ENCODE measurements at places on chromosomes 16 and 17.

DNA sequence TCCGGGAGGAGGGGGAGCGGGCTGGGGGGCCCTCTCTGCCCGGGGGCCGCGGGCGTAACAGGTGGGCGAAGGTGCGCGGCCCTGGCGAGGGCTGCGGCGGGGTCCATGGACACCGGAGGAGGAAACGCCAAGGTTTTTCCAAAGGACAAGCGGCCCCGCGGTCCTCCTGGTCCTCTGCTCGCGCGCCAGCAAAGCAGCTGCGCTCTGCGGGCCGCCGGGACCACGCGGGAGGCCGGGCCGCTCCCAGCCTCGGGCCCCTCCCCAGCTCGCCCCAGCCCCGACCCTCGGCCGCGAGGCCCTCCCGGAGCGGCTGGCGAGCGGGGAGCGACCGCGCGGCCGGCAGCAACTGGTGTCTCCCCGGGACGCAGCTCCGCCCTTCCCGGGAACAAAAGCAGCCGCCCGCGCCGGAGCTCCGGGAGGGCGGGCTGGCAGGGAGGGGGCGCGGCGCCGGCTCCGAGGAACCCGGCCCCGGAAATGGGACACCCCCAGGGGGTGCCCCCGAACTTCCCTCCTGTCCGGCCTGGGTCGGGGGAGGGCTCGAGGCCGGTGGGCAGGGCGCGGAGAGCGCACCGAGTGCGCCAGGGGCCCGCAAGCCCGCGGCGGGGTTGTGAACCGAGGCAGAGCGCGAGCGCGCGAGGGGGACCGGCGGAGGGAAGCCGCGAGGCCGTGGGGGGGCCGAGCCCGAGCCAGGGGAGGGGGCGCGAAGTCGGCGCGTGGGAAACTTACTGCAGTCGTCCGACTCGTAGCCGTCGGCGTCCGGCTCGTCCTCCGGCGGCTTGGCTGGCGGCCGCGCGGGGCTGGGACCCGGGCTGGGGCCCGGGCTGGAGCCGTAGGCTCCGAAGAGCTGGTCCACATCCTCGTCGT lies 837 bp downstream of the DOC2B start:
- DNase-seq: peak; percentile 63

- no peak for DNase-seq
These were observed 32.7 kb upstream of the LITAF start for GRCh38 chr16:11619327-11619851.

GRCh38 chr16:70804153-70804733 lies 3.3 kb upstream of the VAC14 start:
- DNase-seq: no peak

DNA sequence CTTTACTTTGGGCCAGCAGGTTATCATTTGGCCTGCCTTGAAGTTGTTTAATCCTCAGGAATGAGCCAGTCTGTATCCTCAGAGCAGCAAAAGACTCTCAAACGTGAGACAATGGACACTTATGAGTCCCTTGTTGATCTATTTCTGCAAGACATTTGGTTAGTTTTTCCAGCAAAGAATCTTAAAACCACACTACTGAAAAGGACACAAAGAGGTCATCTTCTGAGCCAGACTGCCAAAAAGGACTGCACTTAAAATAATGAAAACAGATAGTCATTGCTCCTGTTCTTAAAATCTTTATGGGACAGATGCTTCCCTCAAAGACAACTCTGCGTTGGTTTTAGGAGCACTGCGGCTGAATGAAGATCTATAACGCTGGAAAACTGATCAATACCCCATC lies 205.7 kb upstream of the PSMD7 start:
- no peak for DNase-seq
